ENCODE measurements at places on chromosomes 6 and 20. TPM values are rescaled to one million over a fixed set of nuclear protein-coding genes. Genes with fewer than 3 reads are reported as not detected.

SEMG1 gene
- total RNA-seq = 0.21 TPM

SLC22A1 gene
- total RNA-seq = 1.5 TPM

PTCRA gene
- not detected for total RNA-seq

ZBTB46 gene
- 3.0 TPM for total RNA-seq

NOX3 gene
- total RNA-seq = not detected

PGC gene
- total RNA-seq = not detected

OARD1 gene
- 23.7 TPM for total RNA-seq

BMP7 gene
- 0.34 TPM for total RNA-seq

TCF19 gene
- 4.2 TPM for total RNA-seq

TTK gene
- total RNA-seq = 5.7 TPM

Data from left colon (tissue), 2 donors.